CD4-positive, alpha-beta memory T cell (primary cell): ENCODE measurements at places on chromosomes 7 and 10.

GRCh38 chr7:137423321-137423720 lies 79.8 kb upstream of the PTN start:
- no peak for DNase-seq

DNA sequence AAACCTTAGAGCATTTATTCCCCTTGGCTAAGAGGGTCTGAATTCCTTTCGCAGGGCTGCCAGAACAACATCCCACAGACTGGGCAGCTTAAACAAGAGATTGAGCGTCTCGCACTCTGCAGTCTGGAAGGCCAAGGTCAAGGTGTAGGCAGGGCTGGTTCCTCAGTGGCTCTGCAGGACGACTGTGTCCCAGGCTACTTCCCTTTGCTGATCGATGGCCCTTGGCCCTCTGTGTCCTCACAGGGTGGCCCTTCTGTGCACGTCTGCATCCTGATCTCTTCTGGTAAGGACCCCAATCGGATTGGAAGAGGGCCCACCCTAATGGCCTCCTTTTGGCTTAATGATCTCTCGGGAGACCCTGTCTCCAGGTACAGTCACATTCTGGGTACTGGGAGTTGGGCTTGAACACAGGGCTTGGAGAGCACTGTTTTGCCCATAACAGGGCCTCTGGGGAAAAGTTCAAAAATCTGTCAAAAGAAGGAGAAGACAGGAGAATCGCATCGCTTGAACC lies 35.1 kb upstream of the DNAJB6 start:
- DNase-seq, result no peak

- DNase-seq, result no peak
Observed at GRCh38 chr7:27409311-27409710, 166.7 kb downstream of the EVX1 start.

GRCh38 chr7:46932676-46933424 lies 649.1 kb downstream of the TNS3 start:
- DNase-seq, result no peak

- DNase-seq, result no peak
Observed at GRCh38 chr10:132479603-132480221, 57.9 kb upstream of the INPP5A start.

DNA sequence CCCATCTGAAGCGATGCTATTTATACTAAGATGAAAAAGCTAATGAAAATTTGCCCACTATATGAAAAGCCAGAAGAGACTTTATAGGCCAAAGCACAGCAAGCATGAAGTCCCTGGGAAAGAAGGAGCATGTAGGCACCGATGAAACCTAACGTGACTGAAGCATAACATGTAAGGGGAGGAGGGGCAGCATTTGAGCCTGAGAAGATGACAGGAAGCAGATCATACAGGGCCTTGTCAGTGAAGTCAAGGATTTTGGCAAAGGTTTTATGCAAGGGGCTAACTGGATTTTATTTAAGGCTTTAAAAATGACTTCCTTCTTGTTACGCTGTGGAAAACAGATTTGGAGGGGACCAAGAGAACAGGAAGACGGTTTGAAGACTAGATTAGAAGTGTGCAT lies 744.0 kb downstream of the PHTF2 start:
- DNase-seq, result no peak

DNA sequence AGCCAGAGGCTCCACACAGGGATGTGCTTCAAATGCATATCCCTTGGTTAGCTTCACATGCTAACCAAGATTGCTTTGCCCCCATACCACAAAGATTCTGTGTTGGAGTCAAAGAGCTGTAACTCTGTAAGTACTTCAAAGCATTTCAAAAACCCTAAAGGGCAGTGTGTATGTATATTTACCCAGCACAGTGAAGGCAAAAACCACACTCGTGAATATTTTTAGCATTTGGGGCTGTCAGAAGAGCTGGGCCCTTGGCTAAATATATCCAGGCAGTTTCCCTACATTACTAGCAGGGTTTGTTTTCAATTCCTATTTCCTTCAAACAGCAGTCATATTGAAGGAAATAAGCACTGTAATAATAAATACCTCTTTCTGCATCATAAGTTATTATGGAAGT lies 84.2 kb upstream of the STEAP1B start:
- no peak for DNase-seq

- no peak for DNase-seq
Observed at GRCh38 chr10:102918817-102919245, 737 bp downstream of the CNNM2 start.

GRCh38 chr7:48130658-48131108 lies 40.6 kb upstream of the ABCA13 start:
- DNase-seq, result no peak

DNA sequence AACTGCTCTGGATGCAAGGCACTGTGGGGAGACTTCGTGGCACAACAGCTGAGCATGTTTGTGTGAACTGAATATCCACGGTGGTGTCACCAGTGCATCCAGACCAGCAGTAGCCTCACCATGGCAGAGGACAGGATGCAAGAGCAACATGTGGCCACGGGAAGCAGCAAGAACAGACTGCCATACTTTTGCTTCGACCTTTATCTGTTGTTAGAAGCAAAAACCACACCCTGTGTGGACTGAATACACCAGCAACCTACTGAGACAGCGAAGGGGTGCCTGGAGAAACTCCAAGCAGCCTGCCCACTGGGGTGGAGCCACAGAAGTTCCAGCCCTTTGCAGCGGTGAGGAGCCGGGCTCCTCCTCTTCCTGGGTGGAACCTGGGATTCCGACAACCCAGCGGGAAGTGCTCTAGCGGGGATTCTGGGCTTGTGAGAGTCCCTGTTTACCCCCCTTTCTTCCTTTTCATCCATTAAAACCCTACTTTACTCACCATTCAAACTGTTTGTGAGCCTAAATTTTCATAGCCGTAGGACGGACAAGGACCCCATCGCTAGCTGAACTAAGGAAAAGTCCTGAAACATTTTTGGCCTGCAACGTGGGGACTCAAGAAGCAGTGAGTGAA lies 584.9 kb downstream of the GRM8 start:
- DNase-seq, result no peak

GRCh38 chr7:78047800-78048199 lies 249.2 kb downstream of the PHTF2 start:
- no peak for DNase-seq

DNA sequence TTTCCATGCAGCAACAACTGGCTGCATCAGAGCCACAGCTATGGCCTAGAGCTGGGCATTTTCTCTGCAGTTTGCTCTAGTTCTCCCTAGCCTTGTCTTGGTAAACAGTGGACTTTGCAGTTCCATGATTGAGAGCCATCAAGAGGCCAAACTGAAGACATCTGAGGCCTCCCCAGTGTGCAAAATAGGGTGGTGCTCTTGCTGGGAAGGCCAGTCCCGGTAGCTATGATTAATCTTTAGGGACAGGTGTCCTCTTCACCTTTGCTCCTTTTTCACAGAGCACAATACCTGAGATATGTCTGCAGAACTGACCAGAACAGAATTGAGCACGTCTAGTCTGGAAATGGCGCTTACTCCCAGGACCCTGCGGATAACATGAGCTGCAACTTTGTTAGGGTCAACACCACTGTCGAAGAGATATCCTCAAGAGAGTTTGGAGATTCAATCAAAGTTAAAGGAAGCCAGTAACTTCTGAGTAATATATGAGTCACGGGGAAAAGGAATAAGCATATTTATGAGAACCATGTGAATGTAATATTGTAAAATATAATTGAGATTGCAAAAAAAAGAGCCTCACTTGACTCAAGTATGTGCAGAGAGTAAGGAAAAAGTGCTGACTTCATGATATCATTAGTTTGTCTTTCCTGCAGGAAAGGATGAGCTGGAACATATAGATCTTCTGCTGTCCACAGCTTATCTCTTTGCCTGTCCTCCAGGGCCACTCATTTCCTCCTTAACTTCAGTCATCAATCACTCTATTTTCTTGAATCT lies 76.7 kb downstream of the ANK3 start:
- DNase-seq, result no peak

DNA sequence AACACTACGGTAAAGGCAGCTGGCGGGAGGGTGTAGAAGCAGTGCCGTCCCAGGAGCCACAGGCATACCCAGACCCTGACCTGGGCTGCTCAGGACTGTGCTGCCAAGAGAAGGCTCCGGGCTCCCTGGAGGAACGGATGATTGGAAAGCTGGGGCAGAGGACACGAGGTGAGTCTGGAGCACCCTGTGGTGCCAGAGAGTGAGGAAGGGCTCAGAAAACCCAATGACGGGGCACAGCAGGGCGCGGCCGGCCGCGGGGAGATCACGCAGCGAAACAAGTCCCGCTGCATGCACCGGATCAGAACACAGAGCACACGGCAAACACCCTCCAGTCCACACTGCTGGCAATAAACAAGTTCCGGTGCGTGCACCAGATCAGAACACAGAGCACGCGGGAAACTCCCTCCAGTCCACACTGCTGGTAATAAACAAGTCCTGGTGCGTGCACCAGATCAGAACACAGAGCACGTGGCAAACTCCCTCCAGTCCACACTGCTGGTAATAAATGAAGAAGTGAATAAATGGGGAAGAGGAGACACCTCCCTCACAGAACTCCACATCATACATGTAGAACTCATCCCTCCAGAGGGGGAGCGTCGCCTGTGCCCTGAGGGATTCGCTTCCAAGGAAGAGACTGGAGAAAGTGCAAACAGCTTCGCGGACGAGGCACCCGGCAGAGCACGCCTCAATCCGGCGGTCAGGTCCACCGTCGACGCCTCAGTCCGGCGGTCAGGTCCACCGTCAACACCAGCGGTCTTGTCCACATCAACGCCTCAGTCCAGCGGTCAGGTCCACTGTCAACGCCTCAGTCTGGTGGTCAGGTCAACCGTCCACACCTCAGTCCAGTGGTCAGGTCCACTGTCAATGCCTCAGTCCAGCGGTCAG lies 265.0 kb downstream of the MAD1L1 start:
- DNase-seq, result no peak
